ENCODE measurements at places on chromosomes 7 and 10.
A peak's percentile ranks its signal among the peaks of the same experiment; 100 is the strongest.

- no peak for DNase-seq
Observed at GRCh38 chr10:122291739-122292138, 20.6 kb downstream of the BTBD16 start.

DNA sequence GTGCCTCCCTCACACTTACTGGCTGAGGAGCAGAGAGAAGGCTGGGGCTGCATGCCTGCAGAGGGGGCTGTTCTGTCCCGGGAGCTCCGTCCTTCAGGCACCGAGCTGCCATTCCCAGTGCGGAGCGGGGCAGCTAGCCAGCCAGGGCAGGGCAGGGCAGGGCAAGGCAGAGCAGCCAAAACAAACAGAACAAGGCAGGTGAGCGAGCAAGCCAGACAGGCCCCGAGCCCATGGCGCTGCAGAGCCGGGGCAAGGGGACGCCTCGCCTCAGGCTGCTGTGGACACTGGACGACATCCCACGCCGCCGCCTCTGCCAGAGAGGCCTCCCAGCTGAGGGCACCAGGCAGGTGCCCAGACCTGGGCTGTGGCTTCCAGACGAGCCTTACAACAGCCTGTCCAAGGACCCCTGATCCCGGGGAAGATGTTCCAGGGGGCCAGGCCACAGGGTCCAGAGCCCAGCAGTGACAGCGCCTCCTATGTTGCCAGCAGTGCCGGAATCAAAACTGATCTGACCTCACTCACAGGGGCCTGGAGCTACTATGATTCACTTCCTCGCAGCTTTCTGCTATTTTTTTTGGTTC, 8.2 kb upstream of the NDST2 start:
- DNase-seq = no peak

DNA sequence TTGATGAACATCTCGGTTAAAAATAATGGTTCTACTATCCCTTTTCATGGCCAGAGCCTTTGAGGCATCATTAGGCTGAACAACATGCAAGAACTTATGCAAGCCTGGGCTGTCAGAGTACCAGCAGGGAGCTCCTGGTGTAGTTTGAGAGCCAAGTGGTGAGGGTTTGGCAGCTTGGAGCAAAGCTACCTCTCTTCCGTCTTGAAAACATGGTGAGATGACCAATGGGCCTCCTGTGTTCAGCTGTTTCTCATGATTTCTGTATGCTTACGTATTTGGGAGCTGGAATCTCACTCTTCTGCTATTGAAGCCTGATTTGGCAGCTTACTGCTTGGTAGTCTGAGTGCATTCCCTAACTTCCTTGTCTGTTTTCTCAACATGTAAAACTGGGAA, 150.4 kb downstream of the CXCL12 start:
- no peak for DNase-seq

DNA sequence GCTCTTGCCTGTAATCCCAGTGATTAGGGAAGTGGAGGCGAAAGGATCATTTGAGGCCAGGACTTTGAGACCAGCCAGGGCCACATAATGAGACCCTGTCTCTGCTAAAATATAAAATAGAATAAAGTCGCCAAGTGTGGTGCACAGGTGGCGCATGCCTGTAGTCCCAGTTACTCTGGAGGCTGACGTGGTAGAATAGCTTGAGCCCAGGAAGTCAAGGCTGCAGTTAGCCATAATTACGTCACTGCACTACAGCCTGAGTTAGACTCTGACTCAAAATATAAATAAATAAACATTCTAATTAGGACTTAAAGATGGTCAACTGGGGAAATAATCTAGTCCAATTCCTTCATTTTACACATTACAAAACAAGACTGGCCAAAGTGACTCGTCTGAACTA, 768 bp downstream of the CHCHD2 start:
- peak; percentile 58 for DNase-seq

DNA sequence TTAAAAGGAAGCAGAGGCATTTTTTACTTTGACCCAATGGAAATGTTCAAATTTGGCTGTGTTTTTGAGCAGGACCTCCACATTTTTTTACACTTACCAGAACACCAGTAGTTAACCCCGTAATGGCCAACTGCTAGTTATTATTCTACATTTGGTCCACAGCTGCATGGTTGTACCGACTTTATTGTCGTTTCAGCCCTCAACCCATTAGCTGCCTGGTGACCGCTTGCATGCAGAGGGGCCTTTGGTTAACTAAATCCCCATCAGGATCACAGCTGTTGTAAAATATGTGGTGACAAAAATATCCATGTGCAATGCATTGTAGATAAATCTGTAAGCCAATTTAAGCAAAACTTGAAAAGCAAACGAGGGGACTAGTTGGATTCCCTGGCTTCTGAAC, 342.2 kb upstream of the MEOX2 start:
- DNase-seq = no peak

DNA sequence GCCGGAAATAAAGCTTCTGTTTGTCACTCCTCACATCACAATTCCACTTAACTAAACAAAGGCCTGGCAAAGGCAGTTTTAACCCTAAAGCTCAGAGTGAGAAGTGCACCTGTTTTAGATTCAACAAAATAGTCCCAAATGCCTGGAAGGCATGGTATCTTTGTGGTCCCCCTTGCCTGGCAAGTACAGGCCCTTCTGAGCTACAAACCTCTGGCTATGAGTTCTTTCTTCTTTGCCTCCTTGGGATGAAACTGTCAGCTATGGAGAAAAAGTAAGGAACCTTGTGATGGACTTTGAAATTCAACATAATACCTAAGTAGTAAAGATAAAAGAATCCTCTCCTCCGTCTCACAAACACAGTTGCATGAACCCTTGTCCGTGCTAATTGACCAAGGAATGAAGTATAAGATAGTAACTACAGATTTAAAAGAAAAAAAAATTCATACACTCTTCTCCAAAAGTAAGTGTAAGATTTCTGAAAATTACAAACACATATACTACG, 244.5 kb upstream of the ETV1 start:
- no peak for DNase-seq

DNA sequence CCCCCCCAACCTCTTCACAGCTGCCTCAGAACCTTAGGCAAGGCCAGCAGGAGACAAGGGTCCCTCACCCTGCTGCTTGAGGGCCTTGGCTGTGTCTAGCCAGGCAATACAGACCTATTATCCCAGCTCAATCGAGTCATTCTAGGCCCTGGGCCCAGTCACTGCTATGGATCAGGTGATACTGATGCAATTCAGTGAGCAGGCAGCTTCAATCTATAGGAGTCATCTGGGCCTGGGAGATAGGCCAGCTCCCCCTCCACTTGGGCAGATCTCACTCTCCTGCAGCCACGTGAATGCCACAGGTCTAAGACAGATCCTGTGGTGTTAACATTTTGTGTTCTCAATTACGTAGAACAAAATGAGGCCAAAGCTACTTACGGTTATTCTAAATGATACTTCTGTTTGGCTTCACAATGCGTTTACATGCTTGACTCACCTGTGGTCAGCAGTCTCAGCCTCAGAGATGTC, 68.0 kb upstream of the LRRC4 start:
- DNase-seq = no peak

DNA sequence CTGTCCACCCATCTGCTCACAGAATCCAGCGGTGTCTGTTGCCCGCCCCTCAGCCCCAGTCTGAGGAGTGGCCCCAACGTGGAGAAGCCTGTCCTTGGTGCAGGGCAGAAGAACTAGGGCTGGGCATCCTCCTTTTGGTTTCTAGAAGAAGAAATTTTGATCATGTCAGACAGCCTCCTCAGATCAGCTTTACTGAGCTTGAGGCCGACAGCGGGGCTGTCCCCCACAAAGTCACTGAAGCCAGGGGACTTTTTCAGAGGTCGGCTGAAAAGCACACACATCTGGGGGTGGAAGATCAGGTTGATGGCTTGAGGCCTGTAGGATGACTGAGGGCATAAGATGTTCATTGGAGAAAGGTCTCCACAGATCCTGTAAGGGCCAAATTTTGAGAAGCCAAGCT, 767.9 kb downstream of the GRID1 start:
- no peak for DNase-seq

GRCh38 chr10:10872035-10872673, 145.5 kb upstream of the CELF2 start:
- DNase-seq = no peak

GRCh38 chr7:138006106-138006505, 4.2 kb upstream of the CREB3L2 start:
- no peak for DNase-seq

- no peak for DNase-seq
Observed at GRCh38 chr10:113384181-113384580, 168.7 kb upstream of the HABP2 start.

GRCh38 chr7:32957326-32958045, at the start of gene FKBP9:
FKBP9 (plus strand) TSS chr7:32957440; CDS start chr7:32957574, 134 bp downstream.
- DNase-seq = peak; percentile 25

- no peak for DNase-seq
Observed at GRCh38 chr7:27810186-27810585, 70.2 kb downstream of the TAX1BP1 start.

GRCh38 chr10:77577666-77578229, 59.9 kb downstream of the KCNMA1 start:
- DNase-seq = no peak

DNA sequence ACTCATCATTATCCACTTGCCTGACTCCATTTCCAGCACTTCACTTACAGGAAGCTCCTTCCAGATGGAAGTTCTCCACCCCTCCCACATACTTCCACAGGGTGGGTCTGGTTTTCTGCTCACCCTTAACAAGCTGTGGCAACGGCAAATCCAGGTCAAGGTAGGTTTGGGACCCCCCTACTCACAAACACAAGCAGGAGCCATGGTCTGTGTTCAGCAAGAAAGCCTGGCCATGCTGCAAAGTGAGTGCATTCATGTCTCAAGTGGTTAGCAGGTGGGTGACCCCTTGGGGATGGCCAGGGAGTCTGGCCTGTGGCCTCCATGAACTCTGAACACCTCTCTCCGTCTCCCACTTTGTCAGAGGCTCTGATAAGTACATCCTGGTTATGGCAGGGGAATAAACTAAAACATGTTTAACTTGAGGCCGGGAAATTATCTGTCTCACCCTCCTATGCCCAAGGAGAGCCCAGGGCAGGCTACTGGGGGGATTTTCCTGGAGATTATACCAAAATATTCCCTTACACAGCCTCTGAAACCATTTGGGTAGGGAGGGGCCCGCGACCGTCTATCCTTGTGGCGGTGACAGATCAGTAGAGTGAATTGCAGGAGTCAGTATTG, 844 bp downstream of the XPNPEP1 start:
- DNase-seq = no peak

DNA sequence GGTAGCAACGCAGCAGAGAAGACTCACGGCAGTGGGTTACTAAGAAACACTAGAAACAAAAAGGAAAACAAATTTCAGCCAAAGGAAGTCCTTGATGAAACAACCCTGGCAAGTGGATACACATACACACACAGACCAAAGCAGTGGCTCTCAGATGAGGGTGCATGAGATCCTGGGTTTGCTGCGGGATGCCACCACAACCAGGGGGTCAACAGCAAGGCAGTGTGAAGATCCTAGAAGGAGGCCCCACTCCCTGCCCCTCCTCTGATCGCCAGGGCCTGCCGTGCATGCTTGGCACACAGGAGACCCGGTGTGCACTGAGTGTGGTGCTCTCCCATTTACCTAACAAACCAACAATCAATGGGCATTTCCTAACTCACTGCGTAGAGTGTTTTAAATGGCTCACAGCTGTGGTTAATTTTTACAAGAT, 252.3 kb upstream of the KLF14 start:
- DNase-seq = no peak

GRCh38 chr7:12467837-12468236, 64.2 kb upstream of the VWDE start:
- no peak for DNase-seq

DNA sequence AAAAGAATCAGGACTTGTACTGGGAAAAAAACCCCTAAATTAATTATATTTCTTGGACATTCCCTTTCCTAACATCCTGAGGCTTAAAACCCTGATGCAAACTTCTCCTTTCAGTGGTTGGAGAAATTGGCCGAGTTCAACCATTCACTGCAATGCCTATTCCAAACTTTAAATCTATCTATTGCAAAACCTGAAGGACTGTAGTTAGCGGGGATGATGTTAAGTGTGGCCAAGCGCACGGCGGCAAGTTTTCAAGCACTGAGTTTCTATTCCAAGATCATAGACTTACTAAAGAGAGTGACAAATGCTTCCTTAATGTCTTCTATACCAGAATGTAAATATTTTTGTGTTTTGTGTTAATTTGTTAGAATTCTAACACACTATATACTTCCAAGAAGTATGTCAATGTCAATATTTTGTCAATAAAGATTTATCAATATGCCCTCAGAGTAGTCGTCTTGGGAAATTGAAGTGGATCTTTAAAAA, 6.6 kb downstream of the EMX2 start:
- DNase-seq = no peak

DNA sequence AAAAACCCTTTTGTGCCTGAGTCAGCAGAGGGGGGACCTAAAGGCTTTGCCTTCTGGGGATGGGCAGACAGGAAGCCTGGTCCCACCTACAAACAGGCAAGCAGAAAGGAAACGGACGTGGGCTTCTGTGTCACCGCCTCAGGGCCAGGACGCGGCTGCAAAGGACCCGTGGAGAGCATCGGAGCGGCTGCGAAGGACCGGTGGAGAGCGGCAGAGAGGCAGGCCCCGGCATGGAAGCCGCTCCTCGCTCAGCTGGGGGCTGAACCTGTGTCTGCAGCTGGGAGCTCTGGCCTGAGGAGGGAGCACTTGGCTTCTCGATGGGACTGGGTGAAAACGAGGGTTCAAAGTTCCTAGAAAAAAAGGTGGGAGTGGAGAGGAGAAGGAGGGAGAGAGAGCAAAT, 125.4 kb upstream of the PPP2R2D start:
- no peak for DNase-seq

GRCh38 chr10:53003094-53003493, 230.5 kb upstream of the MBL2 start:
- DNase-seq = no peak

GRCh38 chr7:20136647-20137046, 80.5 kb downstream of the MACC1 start:
- no peak for DNase-seq
